ENCODE measurements at places on chromosomes 7 and 10.

DNA sequence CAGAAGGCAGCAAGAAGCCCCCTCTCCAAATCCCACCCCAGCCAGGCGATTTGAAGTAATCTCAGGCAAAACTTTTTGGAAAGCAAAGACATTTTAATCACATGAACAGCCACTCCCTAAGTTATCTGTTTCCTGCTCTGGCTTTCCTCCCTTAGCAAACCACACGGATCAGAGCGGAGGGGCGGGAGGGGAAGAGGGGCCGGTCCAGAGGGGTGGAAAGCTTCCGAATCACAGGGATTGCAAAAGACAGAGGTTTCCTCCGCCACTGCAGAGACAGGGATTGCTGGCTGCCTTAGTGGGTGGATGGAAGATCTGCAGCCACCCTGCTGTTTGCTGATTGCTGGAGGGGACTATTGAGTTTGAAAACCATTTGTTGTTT, 41.2 kb downstream of the ZCCHC24 start:
- DNase-seq = no peak

DNA sequence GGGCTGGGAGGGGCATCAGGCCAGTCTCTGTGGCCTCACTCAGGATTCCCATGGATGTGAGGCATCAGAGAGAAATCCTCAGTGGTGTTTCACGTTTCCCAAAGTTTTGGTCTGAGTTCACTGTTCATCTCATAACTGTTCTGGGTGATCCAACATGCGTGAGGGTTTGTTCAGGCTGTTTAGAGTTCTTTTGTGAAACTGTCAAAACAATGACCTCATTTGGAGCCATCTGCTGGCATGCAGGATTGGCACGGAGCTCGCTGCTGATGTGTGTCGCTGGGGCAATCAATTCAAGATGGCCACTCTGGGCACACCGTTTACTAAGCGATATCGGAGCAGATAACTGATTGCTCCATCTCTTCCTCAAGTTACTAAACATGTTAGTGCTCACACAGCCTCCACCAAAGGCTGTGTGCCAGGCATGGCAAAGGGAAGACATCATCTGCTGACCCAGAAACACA, 365.6 kb downstream of the WDR11 start:
- DNase-seq = no peak

- no peak for DNase-seq
Observed at GRCh38 chr7:68152205-68152604, 1155.6 kb downstream of the TYW1 start.

GRCh38 chr7:23471106-23471859, 992 bp upstream of the IGF2BP3 start:
- no peak for DNase-seq

DNA sequence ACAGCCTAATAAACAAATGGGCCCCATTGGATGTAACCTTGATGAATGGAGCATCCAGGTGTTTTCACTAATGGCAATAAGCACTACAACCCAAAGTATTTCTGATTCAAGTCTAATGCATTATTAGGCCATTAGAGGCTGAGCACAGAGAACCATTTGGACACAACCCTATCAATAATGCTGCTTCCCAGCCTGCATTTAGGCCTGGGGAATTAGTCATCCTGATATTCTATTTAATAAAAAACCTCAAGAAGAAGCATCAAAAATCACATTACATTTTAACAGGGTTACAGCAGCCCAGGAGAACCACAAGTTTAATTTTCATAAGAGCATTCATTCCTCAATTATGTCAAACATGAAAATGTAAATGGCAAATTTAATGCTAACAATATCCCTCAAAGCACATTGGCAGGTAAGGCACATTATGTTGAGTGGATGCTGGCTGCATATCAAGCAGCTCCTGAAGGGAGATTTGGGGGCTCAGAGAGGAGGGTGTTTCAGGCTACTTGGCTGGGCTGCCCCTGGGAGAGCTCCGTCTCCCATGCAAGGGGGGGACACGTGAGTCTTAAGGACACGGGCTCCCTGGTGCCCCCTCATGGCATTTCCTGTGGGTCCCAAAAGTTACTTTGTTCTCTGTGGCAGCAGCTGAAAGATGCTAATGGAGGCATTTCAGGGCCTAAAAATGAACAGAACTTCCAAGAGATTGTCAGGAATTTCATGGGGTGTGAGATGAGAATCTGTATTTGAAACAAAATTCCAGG, 143.4 kb downstream of the HERPUD2 start:
- DNase-seq = no peak

DNA sequence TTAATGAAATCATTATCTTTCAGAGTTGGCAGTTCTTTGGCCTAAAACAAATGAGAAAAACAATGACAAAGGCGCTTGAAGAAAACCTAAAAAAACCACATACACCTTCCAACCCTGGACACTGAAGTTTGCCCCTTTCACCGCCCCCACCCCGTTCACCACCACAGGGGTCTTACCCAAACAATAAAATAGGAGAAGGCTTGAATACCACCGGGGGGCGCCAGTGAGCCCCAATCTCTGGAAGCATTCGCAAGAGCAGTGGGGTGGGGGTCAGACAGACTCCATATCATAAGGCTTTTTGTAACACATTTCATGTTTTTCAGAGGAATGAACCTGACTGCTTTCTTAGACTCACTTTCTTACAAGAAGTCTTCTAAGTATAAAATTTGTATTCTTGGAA, 163.6 kb downstream of the PIP4K2A start:
- DNase-seq = no peak

- no peak for DNase-seq
Observed at GRCh38 chr10:11223507-11224140, 206.0 kb downstream of the CELF2 start.

DNA sequence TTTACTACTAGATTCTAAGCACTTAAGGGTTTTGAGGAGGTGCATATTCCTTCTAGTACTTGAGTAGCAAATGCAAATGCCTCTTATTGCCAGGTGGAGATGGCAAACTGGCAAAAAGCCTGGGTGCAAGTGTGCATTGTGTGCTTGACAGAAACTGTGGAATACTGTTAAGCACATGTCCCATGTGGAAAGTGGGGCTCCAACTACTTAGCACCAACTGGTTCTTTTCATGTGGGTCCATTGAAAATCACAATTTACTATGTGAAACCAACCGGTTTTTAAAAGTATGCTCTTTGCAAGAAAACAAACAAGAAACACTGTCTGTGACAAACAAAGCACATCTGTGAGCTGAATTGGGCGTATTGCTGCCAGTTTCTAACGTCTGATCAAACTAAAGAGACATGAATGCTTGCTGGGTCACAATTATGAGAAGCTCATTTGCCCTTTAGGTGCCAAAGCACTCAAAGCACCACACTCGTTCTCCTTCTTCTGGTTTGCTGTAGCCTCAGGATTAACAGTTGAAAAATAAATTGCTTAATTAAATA, 197.4 kb downstream of the SEMA3E start:
- DNase-seq = no peak

DNA sequence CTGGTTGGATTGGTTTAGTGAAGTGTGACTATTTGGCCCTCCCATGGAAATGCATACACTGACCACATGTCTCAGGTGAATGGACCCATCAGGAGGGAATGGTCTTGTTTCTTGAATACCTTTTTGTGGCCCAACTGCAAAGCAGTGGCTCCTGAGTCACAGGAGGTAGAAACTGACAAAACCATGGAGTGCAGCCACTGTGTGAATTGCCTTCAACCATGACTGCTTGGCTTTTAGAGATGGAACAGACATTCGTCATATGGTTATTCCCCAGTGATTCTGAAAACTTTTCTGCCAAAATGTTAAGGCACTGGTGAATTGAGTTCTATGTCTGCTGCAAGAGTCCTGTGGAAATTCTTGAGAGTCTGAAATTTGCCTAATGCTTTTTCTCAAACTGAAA, 64.7 kb downstream of the CDK14 start:
- no peak for DNase-seq

- DNase-seq = no peak
Observed at GRCh38 chr10:104349623-104350126, 4.0 kb upstream of the CFAP58 start.

GRCh38 chr7:51123322-51124019, 193.1 kb downstream of the COBL start:
- peak; percentile 95 for DNase-seq

DNA sequence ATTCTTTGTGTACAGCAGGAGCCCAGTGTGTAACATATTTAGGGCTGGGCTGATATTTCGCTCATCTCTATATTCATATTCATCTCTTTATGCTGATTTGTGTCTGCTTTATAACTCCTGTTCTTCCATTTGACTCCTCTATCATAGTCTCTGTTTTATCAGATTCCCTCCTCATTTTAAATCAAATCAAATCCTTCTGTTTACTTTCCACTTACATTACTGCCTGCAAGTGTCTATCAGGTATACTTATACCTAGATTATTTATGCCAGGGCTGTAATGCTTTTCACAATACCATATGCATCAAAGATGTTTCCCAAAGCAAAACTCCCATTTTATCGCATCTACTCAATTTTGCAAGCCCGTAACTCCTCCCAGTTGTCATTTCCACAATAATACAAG, 990.7 kb downstream of the SORCS1 start:
- DNase-seq = no peak

- no peak for DNase-seq
Observed at GRCh38 chr7:80771523-80771922, 133.1 kb downstream of the CD36 start.

GRCh38 chr7:95723583-95724180, 48.7 kb upstream of the DYNC1I1 start:
- DNase-seq = peak; percentile 45

DNA sequence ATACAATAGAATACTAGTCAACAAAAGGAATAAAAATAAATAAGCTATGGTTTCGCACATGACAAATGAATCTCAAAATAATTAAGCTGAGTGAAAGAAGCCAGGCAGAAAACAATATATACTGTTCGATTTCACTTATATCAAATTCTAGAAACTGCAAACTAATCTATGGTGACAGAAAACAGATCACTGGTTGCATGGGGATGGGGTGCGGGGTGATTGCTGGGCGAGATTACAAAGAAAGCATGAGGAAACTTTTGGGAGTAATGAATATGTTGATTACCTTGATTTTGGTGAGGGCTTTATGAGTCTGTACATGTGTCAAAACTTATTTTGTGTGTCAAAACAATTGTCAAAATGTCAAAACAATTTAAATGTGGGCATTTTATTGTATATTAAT, 135.6 kb downstream of the GPR85 start:
- DNase-seq = no peak

DNA sequence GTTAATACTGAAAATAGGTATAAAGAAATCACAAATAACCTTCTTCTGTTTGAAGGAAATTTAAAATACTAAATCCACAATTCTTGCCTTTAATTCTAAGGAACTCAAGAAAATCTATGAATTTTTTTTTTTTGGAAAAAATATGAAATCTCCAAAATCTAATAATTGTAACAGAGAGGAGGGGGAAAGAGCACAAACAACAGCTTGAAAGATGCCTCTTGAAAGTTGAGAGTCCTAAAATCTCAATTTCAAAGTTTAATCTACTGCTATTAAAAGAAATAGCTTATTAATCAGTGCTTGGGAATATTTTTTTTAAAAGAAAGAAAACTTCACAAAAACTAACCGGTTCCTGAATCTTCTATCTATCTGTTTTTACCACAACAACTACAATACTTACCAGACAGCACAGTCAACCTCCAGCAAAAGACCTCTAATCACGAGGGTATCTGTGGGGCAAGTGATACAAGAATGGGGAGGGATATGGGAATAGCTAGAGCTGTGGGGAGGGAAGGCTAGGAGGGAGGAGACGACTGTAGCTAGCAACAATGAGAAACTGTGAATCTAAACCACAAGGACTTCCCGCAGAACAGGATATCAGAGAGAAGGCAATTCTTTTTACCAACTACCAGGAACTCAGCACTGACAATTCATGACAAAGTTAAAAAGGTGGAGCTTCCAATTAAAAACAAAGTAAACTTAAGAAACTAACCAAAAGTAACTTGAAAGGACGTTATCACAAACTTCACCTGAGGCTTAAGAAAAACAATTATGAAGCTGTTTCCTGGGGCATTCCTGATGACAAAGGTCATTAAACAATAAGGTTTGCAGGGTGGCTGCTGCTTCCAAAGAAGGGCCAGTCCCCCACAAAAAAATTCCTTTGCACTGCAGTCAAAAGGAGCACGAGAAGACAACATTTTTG, at the start of gene USP54:
Gene USP54, minus strand, starts transcription at position 462 of the 919 bp plus-strand sequence. CDS start 15,684 bp downstream, outside the sequence.
- no peak for DNase-seq

DNA sequence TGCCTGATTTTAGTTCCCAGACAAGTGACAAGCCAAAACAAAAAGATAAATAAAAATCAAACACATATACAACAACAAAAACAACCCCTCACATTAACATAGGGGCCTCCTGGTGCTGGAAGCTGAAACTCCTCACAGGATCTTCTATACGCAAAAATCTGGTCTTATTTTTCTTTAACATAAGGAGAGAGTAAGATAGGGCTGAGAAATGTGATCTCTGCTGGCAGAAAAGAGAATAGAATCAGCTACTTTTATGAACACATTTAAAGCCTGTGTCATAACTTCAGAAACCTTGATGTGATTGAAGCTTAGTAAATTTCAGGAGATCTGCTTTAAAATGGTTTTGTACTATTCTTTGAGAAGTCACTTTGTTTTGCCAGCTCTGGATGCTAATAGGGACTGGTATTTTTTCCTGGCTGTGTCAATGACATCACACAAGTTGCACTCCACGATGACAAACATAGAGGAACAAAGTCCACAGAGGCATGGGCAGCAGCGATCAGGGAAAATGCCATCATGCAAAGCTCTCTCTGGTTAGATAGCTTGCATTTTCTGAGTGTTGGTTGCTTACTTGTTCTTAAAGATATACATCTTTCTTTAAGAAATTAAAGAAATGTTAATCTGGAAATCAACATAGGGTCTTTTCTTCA, 176.6 kb upstream of the SP4 start:
- no peak for DNase-seq

- no peak for DNase-seq
Observed at GRCh38 chr10:34711500-34711899, 103.6 kb downstream of the PARD3 start.

- no peak for DNase-seq
Observed at GRCh38 chr10:84407388-84408049, 79.1 kb downstream of the CCSER2 start.

DNA sequence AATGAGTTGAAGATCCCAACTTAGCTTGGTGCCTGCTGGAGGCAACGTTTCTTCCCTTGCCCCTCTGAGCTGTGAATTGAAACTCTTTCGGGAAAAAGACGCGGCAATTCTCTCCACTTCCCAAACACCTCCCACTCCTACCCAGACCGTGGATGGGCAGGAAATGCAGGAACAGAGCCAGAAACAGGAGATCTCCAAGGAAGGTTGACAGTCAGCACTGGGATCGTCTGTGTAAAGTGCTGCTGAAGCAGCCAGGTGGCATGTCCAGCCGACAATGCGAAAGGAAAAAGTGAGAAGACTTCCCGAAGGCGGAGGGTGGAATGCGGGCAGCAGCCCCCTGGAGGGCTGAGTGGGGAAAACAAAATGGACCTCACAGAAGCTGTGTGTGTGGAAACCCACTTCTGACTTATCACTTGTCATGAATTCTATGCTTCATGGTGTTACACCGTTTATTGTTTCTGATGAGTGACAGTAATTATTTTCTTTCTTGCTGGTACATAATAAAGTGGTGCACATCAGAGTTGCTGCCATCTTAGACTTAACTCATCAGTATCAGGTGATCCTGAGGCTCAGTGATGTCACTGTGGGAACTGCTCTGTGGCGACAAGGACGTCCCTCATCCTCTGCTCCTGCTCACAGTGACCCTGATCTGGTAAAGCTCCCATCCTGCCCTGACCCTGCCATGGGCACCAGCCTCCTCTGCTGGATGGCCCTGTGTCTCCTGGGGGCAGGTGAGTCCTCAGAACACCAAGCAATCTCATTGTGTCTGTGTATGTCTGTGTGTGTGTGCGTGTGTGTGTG, 220.5 kb upstream of the PRSS1 start:
- no peak for DNase-seq

Data from Panc1 (cell line).